ENCODE measurements at places on chromosomes 6 and 20.

- DNase-seq, result peak; percentile 96
These were observed at the start of gene SRXN1 for GRCh38 chr20:653110-653589. Gene SRXN1, minus strand, starts transcription at chr20:653200. Its CDS starts 15 bp downstream, at chr20:653185.

DNA sequence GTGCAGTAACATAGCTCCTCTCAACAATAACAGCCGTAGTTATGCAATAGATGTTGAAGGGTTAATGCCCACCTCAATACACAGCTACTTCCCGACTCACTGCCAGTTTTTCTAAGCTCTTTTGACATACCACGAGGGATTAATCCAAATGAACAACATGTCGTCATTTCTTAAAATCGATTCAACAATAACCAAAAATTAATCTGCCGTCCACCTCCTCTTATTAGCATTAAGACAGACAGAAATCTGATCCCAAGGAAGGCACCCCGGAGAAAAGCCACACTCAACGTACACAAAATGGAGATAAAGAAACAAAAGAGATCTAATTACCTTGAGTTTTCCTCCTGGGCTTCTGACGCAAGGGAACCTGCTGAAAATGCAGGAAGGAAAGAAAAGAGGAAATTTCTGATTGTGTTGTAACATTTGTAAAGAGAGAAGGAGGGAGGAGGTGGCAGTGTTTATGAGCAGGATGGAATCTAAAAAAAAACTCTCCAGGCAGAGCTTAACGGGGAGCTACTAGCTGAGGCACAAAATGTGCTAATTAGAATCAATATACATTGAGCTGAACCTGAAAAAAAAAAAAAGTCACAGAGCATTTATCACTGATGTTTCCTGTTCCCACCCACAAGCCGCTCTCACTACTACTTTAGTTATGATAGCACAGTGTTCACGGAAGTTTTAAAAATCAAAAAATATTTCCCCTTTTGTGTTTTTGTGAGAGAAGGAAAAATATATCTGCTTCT, 109.3 kb downstream of the IPCEF1 start:
- DNase-seq, result peak; percentile 53

- DNase-seq, result no peak
These were observed 21.0 kb upstream of the PDE7B start for GRCh38 chr6:135830452-135830881.

- DNase-seq, result no peak
These were observed 1.1 kb downstream of the SAPCD1 start for GRCh38 chr6:31763619-31763940.

DNA sequence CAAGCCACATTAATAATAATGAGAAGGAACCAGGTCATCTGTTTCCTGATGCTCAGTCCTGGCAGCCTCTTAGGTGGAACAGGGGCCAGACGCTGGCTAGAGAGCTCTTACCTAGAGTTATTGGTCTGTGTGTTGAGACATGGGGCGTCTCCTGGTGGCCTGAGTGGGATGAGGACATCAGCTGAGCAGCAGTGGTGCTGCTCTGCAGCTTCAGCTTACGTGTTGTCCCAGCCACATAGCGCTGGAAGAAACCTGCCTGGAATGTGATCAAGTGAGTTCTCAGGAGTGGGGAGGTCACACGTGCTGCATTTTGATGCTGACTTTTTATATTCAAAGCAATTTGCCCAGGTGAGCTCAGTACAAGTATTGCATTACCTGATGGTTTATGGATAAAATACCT, 355.4 kb downstream of the CDH26 start:
- DNase-seq, result no peak

GRCh38 chr20:51217347-51218045, 194.6 kb upstream of the KCNG1 start:
- DNase-seq, result no peak

GRCh38 chr6:14763616-14764015, 482.3 kb upstream of the JARID2 start:
- no peak for DNase-seq

GRCh38 chr6:35544769-35545361, 32.2 kb upstream of the TULP1 start:
- DNase-seq, result peak; percentile 43

- DNase-seq, result no peak
These were observed 6.0 kb downstream of the PDYN start for GRCh38 chr20:1987826-1988225.

GRCh38 chr20:50385733-50386640, 124.2 kb upstream of the PTPN1 start:
- peak; percentile 65 for DNase-seq

- DNase-seq, result no peak
These were observed 808.1 kb downstream of the MAFB start for GRCh38 chr20:39880890-39881289.

Data from OCI-M1 (cell line).